Fibroblast of mammary gland (primary cell): ENCODE measurements at places on chromosomes 2 and 18.
A peak's percentile ranks its signal among the peaks of the same experiment; 100 is the strongest.

DNA sequence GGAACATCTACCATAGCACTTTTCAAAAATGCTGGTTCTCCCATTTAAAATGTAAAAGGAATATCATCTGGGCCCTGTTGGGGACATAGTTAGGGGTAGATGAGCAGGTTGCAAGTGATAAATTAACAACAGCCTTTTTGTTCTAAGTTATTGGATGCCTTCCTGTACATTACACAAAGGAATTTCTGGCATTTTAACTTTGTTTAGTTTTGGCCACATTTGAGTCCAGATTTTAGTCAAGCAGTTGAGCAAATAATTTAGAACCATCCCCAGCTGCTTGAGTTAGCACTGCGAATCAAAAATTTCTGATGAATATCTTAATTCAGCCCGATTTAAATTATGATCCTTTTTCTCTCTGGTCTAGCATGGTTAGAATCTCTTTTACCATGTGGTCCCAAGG, 124.4 kb downstream of the TTC27 start:
- no peak for DNase-seq

DNA sequence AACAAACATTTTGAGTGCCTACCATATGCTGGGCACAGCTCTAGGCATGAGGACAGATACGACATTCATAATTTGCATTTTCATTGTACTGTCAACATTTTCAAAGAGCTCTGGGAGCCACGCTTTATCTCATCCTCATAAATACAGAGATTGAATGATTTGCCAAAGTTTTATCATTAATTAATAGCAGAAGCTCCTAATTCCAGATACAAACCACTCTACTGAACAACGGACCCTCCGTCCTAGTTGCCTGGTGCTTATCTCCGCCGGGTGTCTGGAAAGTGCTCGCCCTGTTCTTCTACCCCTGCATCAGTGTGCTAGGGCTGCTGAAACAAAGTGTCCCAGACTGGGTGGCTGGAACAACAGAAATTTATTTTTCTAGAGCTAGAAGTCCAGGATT, 23.8 kb downstream of the SERTAD2 start:
- DNase-seq, result no peak

GRCh38 chr2:238821391-238821790, 26.5 kb upstream of the TWIST2 start:
- DNase-seq, result peak; percentile 92

DNA sequence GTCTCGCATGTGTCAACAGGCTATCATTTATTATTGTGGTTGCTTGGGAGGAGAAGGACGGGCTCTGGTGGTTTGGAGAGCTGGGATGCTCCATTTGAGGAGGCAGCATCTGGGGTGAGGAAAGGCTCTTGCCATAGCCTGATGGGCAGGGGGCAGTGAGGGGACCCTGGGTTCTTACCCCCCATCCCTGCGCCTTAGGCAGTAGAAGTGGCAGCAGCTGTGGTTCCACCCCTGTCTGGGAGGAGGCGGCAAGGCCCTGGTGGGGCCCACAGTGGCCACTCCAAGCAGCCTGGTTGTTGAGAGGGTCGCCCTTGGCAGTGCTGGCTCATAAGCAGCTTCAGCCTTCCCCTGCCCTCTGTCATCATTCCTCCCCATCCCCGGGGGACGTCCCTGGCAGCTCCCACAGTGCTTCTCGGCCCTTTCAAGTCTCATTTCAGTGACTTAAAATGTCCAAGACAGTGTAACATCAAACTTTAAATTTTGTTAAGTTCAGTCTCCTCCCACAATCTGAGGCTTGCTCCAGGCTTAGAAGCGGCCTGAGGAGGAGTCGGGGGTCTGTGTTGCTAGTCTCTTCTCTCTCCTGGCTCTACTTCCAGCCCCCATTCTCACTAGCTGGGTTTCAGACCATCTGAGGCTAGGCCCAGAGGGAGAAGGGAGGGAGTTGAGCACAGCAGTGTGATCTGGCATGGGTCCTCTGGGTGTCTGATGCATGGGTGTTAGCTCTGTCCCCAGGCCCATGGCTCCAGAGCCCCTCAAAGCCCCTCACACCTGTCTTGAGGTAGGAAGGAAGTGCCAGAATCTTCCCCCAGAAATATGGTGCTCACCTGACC, 34.9 kb upstream of the PTPN4 start:
- DNase-seq, result no peak

DNA sequence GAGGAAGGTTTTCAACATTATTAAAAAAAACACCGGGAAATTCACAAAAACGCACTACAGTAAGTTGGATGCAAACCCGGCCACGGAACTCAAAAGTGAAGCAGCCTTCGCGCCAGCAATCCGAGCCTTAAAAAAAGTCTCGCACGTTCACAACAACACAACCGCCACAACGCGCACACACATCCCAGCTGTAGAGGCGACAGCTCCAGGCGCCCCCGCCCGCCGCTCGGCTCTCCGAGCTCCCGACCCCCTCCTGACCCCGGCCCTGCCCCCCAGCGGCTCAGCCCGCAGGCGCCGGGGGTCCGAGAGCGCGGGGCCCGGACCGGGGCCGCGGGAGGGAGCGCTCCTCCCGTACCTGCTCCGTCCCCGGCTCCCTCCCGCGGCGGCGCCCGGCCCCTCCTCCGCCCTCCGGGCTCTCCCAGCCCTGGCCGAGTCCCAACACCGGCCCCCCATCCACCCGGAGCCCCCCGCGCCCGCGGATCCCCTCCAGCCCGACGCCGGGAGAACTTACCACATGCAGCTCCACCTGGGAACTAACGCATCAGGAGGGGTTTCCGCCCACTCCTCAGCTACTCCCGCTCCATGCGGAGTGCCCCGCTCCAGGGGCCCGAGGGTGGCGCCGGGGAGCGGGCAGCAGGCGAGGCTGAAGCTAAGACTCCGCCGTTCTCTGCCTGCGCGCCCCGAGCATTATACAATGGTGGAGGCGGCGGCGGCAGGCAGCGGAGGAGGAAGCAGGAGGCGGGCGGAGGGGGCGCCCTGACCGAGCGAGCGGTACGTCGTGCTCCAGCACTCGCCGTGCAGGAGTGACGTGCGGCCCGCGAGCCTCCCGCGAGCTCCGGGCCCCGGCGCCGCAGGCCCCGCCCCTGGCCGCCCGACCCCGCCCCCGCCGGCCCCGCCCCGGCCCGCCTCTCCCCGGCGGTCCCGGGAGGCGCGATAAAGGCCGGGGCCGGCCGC, at the start of gene SERTAD2:
Gene SERTAD2, minus strand, starts transcription at position 805 of the 954 bp plus-strand sequence. CDS start 17,042 bp downstream, outside the sequence.
- DNase-seq, result peak; percentile 77
